Left lung (tissue), 14 donors: ENCODE measurements at places on chromosomes 7 and 10.

DNA sequence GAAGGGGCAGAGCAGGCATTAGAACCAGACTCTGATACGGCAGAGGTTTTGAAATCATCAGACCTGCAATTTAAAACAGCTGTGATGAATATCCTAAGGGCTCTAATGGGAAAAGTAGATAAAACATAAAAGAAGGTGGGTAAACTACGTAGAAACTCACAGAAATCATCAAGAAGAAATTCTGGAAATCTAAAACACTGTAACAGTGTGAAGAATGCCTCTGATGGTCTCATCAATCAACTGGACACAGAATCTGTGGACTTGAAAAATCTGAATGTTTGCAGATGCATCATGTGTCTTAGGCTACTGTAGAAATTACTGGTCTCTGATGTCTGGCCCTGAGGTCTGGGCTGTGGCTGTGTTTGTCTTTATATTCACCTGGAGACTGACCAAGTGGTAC lies 173.0 kb upstream of the NPS start:
- no peak for DNase-seq

DNA sequence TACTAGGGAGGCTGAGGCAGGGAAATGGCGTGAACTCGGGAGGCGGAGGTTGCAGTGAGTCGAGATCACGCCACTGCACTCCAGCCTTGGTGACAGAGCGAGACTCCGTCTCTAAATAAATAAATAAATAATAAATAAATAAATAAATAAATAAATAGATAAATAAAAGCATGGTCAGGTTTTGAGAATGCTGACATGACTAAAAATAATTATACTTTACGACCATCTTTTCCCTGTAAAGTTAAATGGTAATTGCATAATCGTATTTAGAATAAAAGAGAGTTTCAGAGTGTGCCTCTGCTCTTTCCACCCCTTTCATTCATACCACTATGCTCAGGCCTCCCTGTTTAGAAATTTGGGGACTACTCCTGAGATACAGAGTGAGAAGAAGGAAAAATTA lies 326.5 kb downstream of the CNTNAP2 start:
- no peak for DNase-seq

DNA sequence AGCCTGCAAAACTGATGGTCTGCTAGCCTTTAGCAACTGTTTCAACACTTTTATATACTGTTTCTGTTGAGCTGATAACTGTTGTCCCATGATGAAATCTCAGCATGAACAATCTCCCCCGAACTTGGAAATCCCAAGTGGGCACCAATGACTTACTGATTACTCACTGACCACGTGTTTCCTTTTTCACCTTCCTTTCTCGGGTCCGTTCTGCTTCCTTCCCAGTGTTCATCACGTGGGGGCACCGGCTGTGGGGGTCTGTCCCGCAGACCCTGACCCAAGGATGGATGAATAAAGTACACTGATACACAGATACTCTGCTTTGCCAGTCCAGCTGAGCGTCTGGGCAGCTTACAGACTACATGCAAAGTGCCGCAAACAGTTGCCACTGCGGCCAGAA lies 39.0 kb upstream of the RASGEF1A start:
- DNase-seq, result no peak

DNA sequence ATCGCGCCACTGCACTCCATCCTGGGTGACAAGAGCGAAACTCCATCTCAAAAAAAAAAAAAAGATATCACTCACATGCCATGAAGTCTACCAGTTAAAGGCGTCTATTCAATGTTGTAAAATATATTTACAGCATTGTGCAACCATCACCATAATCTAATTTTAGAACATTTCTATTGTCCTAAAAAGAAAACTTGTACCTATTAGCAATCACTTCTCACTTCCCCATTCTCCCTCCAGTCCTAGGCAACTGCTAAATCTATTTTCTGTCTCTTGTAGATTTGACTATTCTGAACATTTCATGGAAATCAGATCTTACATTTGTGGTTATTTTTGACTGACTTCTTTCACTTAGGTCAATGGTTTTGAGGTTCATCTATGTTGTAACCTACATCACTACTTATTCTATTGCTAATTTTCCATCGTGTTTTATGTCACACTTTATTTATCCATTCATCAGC lies 25.2 kb upstream of the OTUD1 start:
- no peak for DNase-seq

DNA sequence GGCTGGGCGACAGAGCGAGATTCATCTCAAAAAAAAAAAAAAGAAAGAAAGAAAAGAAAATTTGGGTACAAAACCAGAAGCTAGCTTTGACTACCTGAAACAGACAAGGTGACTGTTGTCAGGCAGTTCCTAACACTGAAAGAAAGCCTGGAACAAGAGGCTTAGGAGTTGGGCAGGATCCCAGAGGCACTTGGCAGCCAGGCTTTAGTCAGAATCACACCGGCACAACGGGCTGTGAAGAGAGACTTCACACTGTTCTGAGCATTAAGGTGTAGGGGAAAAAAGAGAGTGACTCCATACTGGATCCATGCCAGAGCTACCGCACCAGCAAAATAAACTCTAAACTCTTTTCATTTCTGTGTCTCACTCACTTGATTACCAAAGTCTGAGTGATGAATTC lies 130.8 kb downstream of the ZNF467 start:
- DNase-seq, result no peak

- DNase-seq, result no peak
Measured at GRCh38 chr10:122555442-122555841, 5.1 kb upstream of the DMBT1 start.

GRCh38 chr7:151540146-151540545 lies 20.5 kb upstream of the RHEB start:
- no peak for DNase-seq

- no peak for DNase-seq
Measured at GRCh38 chr10:44030132-44030531, 354.8 kb downstream of the CXCL12 start.

- DNase-seq, result peak; percentile 87
Measured at GRCh38 chr7:39623732-39624441, 515 bp downstream of the RALA start.

DNA sequence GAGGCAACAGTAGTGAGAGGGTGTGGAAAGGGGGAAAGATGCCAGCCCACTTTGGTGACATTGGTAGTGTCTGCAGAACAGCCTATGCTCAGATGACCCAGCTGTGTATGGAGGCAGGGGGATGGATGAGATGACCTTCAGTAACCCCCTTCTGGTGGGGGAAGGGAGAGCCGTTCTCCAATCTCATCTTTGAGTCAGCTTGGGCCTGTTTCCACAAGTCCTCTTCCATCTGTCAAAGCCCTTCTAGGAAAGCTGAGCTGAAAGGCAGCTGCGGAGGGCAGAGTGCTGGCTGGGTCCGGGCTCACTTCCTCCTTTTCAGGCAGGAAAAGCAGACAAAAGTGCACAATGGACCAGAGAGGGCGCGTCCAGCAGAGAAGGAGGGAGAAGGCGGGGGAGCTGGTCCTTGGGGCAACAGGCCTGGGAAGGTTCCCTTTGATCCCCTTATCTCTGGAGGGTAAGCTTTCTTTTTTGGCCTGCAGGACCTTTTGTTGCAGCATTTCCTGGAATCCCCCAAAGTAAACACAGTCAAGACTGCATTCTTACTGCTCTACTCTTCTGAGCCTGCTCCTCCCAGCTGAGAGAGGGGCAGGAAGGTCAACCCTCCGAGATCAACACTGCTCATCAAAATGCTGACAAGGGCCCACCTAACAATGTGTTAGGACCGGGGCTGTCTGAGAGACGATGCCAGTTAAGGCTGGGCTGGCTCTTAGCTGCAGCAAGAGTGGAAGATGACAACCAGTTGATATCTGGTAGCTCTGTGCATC lies 1.2 kb upstream of the LRMDA start:
- peak; percentile 90 for DNase-seq

DNA sequence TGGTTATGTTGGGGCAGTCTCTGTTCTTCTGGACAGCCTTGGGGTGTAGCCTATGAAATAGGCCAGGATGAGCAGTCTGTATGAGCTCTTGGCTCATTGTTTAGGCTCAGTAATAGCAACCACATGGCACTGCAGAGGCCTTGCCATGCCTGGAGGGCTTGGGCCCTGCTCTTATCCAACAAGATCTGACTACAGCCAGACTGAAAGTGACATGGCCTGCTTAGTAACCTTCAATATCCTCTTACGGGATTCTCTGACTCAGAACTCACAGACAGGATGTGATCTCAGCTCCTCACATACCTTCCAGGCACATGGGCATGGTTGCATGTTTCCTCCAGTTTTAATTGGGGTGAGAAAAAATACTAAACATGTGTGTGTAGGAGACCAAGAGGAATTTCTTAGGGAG lies 289.3 kb downstream of the PTEN start:
- no peak for DNase-seq

GRCh38 chr10:130160775-130161174 lies 24.6 kb downstream of the GLRX3 start:
- no peak for DNase-seq

DNA sequence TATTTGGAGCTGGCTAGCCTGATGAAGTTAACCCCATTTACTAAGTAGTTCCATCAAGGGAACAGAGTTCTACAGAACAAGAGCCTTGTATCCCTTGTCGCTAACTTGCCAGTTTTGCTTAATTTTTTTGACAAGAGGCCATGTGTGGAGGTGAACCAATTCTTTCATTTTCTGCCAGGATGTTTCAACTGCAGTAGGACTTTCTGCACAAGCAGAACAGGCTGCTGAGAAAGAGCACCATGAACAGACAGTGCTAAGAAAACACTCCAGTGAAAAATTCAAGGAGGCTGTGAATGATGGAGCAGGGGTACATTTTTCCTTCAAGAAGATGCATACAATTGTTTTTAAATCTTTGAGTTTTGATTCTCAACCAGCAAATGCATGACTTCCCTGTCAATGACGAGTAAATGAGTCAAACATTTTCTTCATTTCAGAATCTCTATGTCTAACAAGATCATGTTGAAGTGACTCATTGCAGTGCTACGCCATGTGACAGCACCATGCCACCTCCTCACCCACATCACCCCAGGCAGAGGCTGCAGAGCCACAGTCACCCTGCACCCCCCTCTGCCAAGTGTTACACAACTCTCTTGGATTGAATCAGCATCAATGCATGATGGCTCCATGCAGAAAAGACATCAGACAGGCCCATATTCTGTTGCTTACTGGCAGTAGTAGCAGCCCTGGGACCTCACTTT lies 193.1 kb downstream of the COBL start:
- no peak for DNase-seq

GRCh38 chr10:87960230-87960629 lies 96.8 kb downstream of the PTEN start:
- no peak for DNase-seq
